ENCODE measurements at places on chromosomes 5 and 9. TPM values are rescaled to one million over a fixed set of nuclear protein-coding genes. Genes with fewer than 3 reads are reported as not detected.
A peak's percentile ranks its signal among the peaks of the same experiment; 100 is the strongest.

DNA sequence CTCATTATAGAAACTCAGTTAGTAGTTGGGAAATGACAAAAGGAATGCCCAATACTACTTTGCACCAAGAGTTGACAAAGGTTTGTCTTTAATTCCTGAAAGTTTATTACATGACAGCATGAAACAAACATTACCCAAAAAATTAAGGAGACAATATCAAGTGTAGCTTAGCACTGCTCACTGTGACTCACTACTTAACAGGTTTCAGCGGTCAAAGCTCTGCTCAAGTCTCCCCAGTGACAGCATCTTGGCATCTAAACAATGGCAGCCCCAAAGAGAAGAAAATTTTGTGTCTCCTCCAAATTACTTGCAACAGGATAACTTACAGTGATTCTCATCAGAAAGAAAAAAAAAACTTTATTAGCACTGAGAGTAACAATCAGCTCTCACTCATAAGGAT, 1030.2 kb downstream of the EFNA5 start:
- H3K36me3 ChIP-seq = no peaks in the 10 kb centered on the region
- no peaks in the 10 kb centered on the region for H3K27me3 ChIP-seq
- H3K4me1 ChIP-seq = no peaks in the 10 kb centered on the region
- no peak for DNase-seq

- no peak within 1 kb of the TSS for H3K27ac ChIP-seq
- no peaks in the 10 kb centered on the region for H3K4me1 ChIP-seq
- peaks cover 10% of the 10 kb centered on the region for H3K27me3 ChIP-seq
- peaks cover 1% of the 10 kb centered on the region for H3K36me3 ChIP-seq
- DNase-seq = peak; percentile 39
Measured at GRCh38 chr5:141100243-141100805, at the start of gene PCDHB3. PCDHB3 (plus strand) TSS chr5:141100473; CDS start chr5:141100650, 177 bp downstream.

DNA sequence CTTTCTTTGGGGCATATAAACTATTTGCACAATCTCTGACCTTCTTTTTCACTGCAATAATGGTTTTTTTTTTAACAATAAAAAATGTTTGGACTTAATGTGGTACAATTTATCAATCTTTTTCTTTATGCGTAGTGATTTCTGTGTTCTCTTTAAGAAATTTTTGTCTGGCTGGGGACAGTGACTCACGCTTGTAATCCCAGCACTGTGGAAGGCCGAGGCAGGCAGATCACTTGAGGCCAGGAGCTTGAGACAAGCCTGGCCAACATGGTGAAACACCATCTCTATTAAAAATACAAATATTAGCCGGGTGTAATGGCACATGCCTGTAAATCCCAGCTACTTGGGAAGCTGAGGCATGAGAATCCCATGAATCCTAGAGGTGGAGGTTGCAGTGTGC, 72.3 kb downstream of the STK32A start:
- H3K27me3 ChIP-seq = no peaks in the 10 kb centered on the region
- H3K4me1 ChIP-seq = no peaks in the 10 kb centered on the region
- H3K27ac ChIP-seq = no peak overlapping the region
- no peak overlapping the region for H3K4me3 ChIP-seq

DNA sequence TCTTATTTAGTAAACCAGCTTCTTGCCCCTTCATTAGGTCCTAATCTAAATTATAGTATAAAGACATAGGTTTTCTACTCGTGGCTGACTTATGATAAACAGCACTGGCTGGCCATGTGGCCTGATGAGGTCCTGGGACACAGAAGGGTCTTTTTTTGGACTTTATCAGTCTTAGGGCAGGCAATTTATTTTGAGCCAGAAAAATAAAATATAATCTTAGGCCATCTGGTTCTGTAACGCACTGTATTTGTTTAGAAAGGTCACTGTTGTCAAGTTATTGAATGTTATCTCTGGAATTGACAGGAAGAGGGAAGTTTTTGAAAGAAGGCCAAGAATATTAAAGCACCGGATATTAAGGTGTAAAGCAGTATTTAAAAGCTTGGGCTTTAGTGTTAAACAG, 53.9 kb downstream of the RFX3 start:
- peaks cover 5% of the 10 kb centered on the region for H3K36me3 ChIP-seq
- H3K27ac ChIP-seq = no peak overlapping the region
- peaks cover 37% of the 10 kb centered on the region for H3K4me1 ChIP-seq
- no peak overlapping the region for H3K4me3 ChIP-seq
- no peak for DNase-seq

GRCh38 chr9:87667164-87667738, 58.7 kb upstream of the CTSL start:
- no peak overlapping the region for H3K4me3 ChIP-seq
- no peaks in the 10 kb centered on the region for H3K36me3 ChIP-seq
- H3K27me3 ChIP-seq = no peaks in the 10 kb centered on the region

DNA sequence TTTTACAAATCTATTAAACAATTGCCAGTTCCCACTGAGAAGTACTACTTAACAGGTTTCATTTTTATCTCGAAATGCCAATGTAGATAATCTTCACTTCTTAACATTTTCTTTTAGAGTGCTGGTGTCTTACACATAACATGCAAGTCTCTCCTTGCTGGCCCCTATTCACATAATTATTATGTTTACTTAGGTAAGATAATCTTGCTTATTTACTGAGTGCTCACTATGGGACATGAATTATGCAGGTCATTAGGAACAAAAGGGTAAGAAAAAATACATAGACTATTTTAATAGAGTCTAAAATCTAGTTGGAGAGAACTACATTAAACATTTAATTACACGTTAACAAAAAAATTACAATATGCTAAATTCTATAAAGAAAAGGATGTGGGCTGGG, 328.4 kb downstream of the PRR16 start:
- H3K27me3 ChIP-seq = no peaks in the 10 kb centered on the region
- no peak overlapping the region for H3K4me3 ChIP-seq
- no peak overlapping the region for H3K27ac ChIP-seq
- DNase-seq = no peak
- no peaks in the 10 kb centered on the region for H3K36me3 ChIP-seq

GRCh38 chr5:139676406-139676805, 28.3 kb downstream of the CXXC5 start:
- H3K27me3 ChIP-seq = no peaks in the 10 kb centered on the region
- DNase-seq = no peak
- H3K4me1 ChIP-seq = peaks cover 4% of the 10 kb centered on the region

DNA sequence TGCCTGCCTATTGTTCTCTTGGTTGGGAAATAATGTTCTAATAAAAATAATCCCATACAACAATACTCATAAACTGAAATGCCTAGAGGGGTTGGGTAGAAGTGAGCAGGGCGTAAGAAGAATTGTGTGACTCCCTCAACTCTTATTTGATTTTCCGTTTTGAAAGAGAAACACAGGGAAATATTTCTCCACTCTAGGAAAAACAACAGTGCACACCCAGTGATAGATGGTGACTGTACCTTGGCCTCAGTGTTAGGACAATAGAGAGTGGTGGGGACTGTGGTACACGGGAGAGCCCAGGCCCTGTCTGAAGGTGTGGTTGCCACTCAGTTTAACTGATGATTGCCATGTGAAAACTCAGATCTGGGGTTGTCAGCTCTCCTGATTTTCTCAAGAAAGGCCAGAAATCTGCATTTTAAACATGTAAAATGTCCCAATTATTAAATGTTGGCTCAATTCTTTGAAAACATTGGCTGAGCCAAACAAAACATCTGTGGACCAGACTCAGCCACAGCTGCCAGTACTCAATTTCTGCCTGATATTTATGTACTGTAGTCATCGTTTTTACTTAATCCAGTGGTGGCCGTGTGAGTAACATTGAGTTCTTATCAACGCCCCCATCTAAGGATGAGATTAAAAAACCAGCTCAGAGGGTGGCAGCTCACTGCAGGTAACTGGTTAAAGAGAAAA, 103.8 kb upstream of the ZNF618 start:
- H3K36me3 ChIP-seq = no peaks in the 10 kb centered on the region
- H3K27me3 ChIP-seq = peaks cover 3% of the 10 kb centered on the region
- DNase-seq = no peak

DNA sequence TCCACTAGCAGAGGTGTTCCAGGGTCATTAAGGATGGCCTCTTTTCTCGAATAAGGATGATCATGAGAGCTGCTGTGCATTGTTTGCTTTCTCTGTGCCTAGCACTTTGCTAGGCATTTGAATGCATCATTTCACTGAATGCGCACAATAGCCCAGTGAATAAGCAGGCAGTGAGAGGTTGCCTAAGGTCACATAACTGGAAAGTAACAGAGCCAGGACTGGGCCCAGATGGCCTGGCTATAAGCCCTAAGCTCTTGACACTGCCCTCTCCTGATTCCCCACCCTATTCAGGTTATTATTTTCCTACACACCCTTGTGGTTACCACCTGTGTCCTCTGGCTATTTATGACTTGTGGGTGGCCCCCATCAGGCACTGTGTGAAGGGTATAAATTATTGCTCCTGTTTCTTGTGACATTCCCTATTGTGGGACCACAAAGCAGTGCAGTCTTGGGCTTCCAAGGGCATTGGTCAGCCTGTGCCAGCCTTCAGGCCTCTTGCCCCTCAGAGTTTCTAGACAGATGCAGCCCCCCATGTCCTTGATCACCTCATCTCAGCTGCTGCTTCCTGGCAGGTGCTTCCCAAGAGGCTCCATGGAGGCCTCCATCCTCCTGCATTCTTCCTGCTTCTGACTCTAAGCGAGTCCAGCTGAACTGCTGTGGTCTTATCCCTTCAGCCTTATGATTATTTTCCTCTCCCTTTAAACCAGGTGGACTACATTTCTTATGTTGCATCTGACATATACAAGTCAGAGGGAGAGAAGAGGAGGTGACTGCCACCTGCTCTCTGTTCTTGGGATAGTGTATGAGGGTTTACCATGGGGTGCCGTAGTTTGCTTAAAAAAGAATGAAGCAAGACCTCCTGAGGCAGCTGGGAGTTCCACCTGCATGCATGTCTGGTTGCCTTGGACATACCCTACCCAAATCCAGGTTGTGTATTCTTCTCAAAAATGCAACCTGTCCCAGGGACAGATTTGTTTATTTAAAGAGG, 47.6 kb downstream of the ANGPTL2 start:
- no peak overlapping the region for H3K27ac ChIP-seq
- peaks cover 11% of the 10 kb centered on the region for H3K27me3 ChIP-seq
- H3K4me1 ChIP-seq = peaks cover 13% of the 10 kb centered on the region
- no peak for DNase-seq
- H3K36me3 ChIP-seq = peaks cover 10% of the 10 kb centered on the region

Gene DNAJB5
- total RNA-seq = 5.5 TPM

Gene ZNF474
- not detected for total RNA-seq

Measured in activated CD8-positive, alpha-beta T cell treated with anti-CD3 and anti-CD28 coated beads, Interleukin-2, amount 10 ng/mL, durations not matched to agents 7 days and 5 days (primary cell).